ENCODE measurements at places on chromosomes 11 and 22.
A peak's percentile ranks its signal among the peaks of the same experiment; 100 is the strongest.

GRCh38 chr11:4433856-4434255 is 15.2 kb upstream of the OR52K2 start:
- no peak for DNase-seq

DNA sequence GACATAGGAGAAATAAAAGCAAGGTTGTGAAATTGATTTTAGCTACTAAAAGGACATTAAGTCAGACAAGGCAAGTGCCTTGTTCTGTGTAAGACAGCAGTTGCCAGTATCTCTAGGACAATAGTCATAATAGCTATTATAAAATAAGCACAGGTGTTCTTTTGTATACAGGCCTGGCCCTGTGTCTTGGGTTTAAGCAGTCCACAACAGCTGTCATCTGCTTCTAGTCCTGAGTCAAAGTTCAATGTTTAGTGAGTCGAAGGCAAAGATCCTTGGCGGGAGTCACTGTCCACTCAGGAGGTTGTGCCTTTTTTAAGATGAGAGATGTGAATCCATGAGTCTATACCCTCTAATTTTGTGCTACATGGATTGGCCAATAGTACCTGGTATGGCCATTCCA is 79.5 kb downstream of the SC5D start:
- DNase-seq, result no peak

- no peak for DNase-seq
Measured at GRCh38 chr11:59859673-59860072, 6.6 kb downstream of the TCN1 start.

DNA sequence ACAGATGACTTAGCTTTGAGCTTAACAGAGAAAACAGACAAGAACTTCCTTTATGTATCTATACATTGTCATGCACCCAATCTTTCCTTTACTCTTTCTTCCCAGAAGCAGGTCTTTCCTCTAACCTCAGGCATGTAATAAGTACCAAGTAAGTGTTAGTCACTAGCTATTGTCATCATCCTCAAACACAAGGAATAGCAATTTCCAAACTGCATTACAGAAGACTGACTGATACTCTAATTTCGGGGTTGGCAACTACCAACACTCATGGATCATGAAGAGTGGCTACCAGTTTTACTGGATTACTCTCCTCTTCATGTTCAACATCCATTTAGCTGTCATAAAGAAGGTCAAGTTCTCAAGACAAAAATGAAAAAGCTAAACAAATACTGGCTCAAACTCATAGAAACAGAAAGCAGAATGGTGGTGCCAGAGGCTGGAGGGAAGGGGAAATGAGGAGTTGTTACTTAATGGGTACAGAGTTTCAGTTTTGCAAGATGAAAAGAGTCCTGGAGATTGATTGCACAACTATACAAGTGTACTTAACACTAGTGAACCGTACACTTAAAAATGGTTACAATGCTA is 111.6 kb downstream of the SIK3 start:
- DNase-seq, result peak; percentile 21

DNA sequence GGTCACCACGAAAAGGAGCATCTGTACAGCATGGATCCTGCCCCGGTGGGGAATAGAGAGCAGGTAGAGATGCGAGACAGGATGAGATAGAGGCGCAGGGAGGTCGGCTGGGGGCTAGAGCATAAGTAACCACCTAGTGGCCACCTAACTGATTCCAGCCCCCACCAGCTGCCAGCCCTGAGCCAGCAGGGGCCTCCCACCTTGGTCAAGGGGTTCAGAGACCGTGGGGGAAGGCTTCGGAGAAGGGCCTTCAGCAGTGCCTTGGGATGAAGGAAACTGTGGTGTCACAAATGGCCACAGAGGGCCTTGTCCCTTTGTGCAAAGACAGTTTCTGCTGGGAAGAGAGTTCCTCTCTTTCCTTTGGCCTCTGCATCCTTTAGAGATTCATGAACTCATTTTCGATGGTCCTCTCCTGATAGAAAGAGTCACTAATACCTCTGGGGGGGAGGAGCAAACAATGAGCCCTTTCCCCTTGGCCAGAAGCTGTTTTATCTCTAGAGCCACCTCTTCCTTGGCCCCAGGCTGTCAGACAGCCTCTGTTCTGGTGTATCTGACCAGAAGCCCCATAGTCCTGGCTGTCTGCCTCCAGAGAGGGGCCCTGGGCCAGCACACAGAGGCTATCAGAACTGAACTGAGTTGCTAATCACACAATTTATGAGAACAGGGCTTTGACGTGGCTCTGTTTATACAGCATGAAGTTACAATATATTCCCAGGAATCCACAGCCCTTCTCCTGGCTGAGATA is 146.0 kb downstream of the PARVA start:
- no peak for DNase-seq

- DNase-seq, result no peak
Measured at GRCh38 chr11:120605469-120605868, 93.9 kb downstream of the GRIK4 start.

- no peak for DNase-seq
Measured at GRCh38 chr11:114200351-114201133, 95.7 kb upstream of the NNMT start.

GRCh38 chr11:28673691-28674432 is 565.7 kb downstream of the METTL15 start:
- no peak for DNase-seq

GRCh38 chr22:28989484-28989883 is 72.1 kb downstream of the C22orf31 start:
- no peak for DNase-seq

DNA sequence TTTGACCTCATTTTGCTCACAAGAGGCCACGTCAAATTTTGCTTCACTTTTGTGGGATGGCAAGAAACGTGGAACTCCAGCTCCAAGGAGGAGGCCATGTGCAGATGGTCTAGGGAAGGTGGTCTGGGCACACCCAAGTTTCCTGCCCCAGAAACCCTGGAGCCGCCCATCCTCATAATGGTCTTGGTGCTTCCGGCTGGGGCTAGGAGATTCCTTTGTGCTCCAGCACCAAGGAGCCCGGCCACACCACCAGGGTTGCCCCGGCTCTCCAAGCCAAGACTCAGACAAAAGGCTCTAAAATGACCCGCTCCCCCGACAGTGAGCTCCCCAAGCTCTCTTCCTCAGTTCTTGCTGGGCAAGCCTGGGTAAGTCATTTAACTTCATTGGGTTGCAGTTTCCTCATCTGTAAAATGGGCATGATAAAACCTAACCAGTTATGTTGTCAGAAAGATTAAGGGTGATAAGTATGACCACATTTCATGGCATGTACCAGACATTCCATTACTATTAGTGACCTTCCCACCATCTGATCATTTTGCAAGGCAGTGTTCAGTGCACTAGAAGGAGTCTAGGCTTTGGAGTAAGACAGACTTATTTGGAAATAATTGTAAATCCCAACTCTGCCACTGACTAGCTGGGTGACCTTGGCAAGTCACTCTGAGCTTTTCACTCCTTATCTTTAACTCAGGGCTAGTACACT is 23.3 kb downstream of the DKK3 start:
- no peak for DNase-seq

- no peak for DNase-seq
Measured at GRCh38 chr11:1761857-1762536, 1.7 kb downstream of the CTSD start.

GRCh38 chr11:69744435-69744834 is 30.7 kb downstream of the FGF4 start:
- DNase-seq, result no peak

- DNase-seq, result no peak
Measured at GRCh38 chr11:123321636-123322035, 108.4 kb upstream of the GRAMD1B start.

- peak; percentile 60 for DNase-seq
Measured at GRCh38 chr11:66883016-66883965, 26.4 kb downstream of the LRFN4 start.
